ENCODE measurements at places on chromosomes 13 and 19. TPM values are rescaled to one million over a fixed set of nuclear protein-coding genes. Genes with fewer than 3 reads are reported as not detected.

The ZNF491 gene
- total RNA-seq = 5.5 TPM

The NANOS3 gene
- total RNA-seq = 1.9 TPM

The WDR87 gene
- not detected for total RNA-seq

The RAB20 gene
- total RNA-seq = 48.2 TPM

The ADGRE3 gene
- not detected for total RNA-seq

The PRTN3 gene
- total RNA-seq = 0.32 TPM

The SIGLEC10 gene
- 12.6 TPM for total RNA-seq

The FPR1 gene
- total RNA-seq = 19.3 TPM

The PARP4 gene
- 71.8 TPM for total RNA-seq

The SUPT20H gene
- total RNA-seq = 39.0 TPM

The IRGC gene
- not detected for total RNA-seq

The PRSS57 gene
- total RNA-seq = not detected

The SLC8A2 gene
- not detected for total RNA-seq

The PLK5 gene
- not detected for total RNA-seq

All from adrenal gland (tissue), 19 donors.